ENCODE measurements at places on chromosomes 3 and 15. TPM values are rescaled to one million over a fixed set of nuclear protein-coding genes. Genes with fewer than 3 reads are reported as not detected.

DNA sequence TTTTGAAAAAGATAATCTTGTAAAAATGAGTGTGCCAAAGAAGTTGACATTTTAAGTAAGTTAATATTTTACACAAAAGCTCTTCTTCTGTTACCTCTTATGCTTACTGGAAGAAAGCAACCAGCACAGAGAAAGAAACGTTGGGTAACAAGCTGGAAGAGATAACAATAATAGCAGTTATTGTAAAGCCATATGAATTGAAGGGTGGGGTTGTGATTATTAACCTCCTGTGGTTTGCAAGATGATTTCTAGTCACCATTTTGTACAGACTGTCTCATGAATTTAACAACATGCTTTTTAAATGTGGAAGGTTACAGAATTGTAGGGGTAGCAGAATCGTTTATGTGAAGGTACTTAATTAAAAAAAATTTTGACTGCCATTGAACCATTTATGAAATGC, 9.2 kb downstream of the RAP2B start:
- DNase-seq = no peak

DNA sequence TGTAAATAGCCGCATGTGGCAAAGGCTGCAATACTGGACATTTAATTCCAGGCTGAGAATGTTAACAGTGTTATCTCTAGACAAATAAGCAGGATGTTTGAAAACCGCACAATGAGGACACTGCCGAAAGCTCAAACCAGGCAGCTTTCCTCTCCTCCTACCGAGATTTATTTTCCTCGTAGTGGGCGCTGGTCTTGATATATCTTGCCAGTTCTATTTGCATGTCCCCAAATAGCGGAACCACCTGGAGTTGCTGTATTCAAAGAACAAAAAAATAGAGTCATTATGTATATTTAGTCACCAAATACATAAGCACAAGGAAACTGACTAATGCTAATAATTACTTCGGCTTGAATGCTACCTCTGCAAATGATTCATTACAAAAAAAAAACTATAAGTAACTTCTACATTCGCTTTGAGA, 46.5 kb downstream of the CYFIP1 start:
- DNase-seq = no peak

The B3GALNT1 gene
- polyA plus RNA-seq = 9.9 TPM

GRCh38 chr15:73763931-73764330, 10.8 kb upstream of the INSYN1 start:
- DNase-seq = peak; percentile 94

DNA sequence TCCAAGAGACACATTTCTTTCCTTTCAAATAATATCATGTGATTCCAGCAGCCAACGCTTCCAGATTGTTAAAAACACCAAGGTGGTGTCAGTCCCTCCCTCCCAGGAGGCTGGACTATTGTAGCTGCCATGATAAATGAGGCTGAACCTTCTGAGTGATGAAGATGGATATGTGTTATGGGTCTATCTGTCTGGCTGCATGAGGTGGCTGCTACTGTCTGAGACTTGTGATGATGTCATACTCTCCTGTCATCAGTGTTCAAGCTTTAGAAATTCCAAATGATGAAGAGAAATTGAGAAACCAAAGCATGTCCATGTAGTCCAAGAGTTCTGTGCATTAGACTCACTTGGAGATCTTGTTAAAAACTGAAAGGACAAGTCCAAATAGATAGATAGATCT, 683.0 kb downstream of the NTRK3 start:
- DNase-seq = no peak

All from lung (tissue), 17 donors.